ENCODE measurements at places on chromosomes 4 and X. TPM values are rescaled to one million over a fixed set of nuclear protein-coding genes. Genes with fewer than 3 reads are reported as not detected.

Gene FGF2
- total RNA-seq, result 5.5 TPM

Gene ETFDH
- total RNA-seq, result 383 TPM

Gene TMPRSS11D
- total RNA-seq, result not detected

Gene GAGE1
- not detected for total RNA-seq

- no peak for DNase-seq
Measured at GRCh38 chrX:118823263-118824172, at the start of gene ZCCHC12. Gene ZCCHC12, plus strand, starts transcription at chrX:118823824. Its CDS starts 1,421 bp downstream, at chrX:118825245.

DNA sequence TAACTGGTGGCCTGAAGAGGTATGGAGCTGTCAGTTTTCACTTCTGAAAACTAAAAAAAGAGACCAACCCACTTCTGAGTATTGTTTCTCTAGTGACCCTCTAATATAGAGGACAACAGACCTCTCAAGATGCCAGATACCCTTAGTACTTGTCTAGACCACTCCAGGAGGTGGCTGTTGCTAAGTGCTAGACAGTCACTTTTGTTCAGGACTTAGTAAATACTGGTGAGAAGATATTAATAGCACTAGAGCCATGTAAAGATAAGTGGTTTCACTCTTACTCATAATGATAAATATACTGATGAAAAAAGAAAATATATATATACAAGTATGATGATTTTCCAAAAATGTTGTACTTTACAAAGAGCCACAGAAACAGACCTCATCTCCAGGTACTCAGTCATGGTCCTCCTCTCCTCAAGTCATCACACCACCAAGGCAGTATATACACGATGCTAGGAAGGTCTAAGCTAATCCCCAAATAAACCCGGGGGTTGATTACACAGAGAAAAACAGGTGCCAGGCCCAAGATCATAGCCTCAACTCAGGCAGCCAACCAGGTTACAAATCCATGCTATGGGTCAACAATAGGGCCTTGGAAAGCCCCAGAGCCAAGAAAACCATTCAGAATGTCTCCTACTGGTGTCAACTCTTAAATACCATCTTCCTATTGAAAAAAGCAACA, 66.9 kb downstream of the ARHGEF9 start:
- DNase-seq, result no peak

DNA sequence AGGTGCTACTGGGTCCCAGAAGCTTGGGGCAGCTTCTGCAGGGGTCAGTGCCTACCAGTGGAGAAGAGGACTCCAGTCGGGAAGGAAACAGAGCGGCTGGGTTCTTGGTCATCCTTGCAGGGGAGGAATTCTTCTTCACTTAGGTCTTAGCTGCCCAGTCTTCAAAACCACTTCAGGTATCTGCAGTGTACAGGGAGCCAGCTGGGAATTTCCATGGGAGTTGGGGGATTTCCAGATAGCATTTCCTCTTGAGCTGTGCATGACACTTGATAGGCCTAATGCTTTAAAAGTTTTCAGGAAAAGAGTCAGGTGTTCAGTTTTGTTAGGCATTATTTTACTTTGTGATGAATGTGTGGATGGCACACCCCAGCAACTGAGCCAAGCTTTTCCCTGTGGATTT, 58.1 kb upstream of the ENPP6 start:
- no peak for DNase-seq

DNA sequence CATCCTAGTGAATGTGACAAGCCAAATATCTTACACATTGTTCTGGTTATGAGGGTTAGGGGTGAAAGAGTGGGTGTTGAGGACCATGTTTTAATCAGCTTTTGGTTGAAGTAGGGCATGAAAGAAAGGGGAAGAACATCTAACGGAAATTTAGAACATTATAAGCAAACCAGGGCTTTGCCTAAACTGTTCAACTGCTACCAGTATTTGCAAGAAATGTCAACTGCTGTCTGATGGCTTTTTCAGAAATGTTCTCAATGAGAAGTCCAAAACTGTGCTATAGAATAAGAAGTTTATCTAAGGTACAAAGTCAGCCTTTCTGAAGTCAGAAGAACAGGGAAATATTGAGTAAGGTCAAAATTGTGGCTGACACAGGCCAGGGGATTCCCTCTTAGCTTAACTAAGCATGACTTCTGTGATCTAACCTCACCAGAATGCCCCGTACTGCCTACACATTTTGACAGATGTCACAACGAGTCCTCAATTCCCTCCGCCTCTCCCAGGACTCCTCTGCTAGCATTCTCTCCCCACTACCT, 67.1 kb downstream of the DTHD1 start:
- DNase-seq, result no peak

- DNase-seq, result no peak
Measured at GRCh38 chr4:82017680-82018079, 356.1 kb downstream of the HNRNPD start.

- DNase-seq, result no peak
Measured at GRCh38 chr4:83240379-83240875, 44.2 kb downstream of the COQ2 start.
